ENCODE measurements at places on chromosomes 7 and 10.

GRCh38 chr7:137886746-137887145 lies 40.0 kb upstream of the DGKI start:
- no peak for DNase-seq

- DNase-seq = peak; percentile 64
Observed at GRCh38 chr10:55631071-55631654, 729.9 kb downstream of the ZWINT start.

DNA sequence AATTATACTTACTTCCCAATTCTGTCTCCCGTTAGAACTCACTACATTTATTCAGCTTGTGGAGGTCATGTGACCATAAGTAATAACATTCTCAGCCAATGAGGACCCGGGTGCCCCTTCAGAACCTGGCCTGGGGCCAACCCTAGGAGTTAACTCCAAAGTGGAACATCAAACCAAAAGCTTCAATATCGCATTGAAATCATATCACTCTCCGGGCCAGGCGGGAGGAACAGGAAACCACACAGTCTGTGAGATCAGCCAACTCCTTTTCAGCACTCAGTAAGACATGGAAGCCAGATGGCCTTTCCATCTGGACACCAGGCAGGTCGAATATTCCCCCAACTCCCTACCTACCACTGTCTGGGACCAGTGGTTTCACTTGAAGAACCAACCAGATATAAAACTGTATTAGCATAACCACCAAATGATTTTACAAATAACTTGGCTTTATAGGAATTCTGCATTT lies 5.5 kb downstream of the CREB3L2 start:
- no peak for DNase-seq

- no peak for DNase-seq
Observed at GRCh38 chr7:1781369-1781768, 111.3 kb downstream of the ELFN1 start.

DNA sequence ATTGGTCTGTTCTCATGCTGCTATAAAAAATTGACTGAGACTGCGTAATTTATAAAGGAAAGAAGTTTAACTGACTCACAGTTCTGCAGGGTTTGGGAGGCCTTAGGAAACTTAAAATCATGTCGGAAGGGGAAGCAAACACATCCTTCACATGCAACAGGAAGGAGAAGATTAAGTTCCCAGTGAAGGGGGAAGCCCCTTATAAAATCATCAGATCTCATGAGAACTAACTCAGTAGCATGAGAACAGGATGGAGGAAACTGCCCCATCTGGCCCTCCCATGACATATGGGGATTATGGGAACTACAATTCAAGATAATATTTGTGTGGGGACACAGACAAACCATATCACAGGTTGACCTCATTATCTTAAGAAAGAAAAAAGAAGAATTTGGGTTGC lies 134.5 kb downstream of the PPP1R3A start:
- DNase-seq = no peak

DNA sequence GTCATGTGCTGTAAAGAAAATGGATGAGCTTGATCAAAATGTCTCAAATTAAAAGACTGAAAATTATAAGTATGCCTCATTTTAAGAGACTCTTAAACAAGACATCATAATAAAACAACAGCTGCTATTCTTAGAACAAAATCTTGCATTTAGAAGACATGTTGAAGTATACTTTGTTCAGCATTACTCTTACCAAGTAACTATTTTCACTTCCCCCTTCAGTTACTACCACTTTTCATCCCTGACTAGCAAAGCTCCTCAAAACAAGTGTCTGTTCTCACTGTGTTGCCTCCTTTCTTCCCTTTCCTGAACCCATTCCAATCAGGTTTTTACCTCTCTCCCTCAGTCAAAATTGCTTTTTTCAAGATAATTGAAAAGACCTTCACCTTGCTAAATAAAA lies 31.6 kb downstream of the ELAPOR2 start:
- peak; percentile 28 for DNase-seq

DNA sequence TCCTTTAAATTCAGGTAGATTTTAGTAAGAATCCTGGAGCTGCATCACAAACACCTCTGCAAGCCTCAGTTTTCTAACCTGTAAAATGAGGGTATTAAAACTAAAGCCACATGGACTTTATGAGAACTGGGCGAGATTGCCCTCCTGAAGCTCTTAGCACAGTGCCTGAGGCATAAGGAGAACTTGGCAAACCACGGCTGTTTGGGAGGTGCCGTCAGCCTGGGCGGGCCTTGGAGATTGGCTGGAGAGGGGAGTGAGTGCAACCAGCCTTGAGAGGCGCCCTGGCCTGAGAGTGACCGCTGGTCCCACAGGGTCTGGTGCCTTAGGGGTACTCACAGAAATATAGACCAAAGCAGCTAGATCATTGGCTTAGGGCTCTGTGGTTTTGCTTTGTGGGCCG lies 5.4 kb upstream of the TNS3 start:
- no peak for DNase-seq

DNA sequence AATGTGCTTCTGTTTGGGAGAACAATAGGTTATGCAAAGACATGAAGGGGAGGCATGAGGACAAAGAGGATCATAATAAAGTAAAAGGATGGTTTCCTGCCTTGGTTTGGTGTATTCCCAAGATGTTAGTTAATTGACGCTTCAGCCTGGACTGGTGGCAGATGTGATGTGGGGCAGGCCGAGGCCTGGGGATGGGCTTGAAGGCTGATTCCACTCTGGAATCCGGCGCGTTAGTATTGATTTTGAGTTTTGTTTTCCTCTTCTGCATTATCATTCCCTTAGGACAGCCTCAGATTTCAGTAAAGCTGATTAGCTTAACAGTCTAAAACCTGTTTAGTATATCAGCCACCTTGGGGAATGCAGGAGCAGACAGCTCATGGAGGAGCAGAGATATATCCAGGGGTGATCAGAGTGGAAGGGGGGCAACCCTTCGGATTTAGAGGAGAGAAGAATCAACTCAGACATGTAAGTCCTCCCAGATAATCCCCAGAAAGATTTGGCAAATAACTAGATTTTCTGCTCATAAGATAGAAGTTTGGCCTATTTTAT lies 159.8 kb upstream of the MTPN start:
- DNase-seq = no peak

Measured in GM10248 (cell line).